ENCODE measurements at places on chromosomes 5 and 9.

GRCh38 chr5:14593326-14594021 lies 11.9 kb downstream of the OTULINL start:
- DNase-seq = no peak

DNA sequence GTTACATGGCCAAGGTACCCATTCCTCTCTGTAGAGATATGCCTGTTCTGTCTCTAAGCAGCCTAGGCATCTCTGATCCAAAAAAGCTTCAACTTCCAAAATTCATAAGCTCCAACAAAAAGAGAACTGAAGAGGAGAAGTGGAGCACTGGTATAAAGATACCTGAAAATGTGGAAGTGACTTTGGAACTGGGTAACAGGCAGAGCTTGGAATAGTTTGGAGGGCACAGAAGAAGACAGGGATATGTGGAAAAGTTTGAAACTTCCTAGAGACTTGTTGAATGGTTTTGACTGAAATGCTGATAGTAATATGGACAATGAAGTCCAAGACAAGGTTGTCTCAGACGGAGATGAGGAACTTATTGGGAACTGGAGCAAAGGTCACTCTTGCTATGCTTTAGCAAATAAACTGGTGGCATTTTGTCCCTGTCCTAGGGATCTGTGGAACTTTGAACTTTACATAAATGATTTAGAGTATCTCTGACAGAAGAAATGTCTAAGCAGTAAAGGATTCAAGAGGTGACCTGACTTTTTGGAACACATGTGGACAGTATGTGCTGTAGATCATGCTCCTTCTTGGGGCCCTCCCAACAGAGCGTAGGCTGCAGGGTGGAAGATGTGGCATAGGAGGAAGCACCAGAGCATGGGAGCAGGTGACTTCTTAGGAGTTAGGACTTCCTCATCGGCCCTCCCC lies 162.2 kb upstream of the TRIM32 start:
- DNase-seq = no peak

- DNase-seq = no peak
Observed at GRCh38 chr9:120315154-120315553, 264.8 kb downstream of the CDK5RAP2 start.

DNA sequence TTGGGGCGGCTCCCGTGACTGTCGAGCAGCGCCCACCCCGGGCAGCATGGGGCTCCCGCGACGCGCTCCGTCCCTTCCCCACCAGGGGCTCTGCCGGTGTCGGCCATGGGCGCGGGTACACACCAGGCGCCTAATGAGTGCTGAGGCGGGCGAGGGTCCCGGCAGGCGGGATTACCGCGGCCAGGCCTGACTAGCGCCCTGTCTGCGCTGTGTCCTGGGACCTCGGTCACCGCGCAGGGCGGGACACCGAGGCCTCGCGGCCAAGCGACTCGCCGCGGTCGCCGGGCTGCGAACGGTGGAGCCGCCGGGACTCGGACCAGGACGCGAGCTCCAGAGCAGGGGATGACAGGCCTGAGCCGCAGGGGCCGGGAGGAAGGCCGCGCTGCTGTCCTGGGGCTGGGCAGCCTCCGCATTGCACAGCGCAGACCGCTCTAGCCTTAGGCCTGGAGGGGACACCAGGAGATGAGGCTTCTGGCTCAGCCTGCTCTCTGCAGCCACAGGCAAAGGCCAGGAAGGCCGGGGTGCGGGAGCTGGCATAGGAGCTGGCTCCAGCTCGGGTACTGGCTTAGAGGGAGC lies 14.1 kb downstream of the LCN10 start:
- no peak for DNase-seq

GRCh38 chr9:34592895-34593601 lies 3.5 kb upstream of the CNTFR start:
- peak; percentile 60 for DNase-seq

GRCh38 chr9:16593746-16594145 lies 276.7 kb downstream of the BNC2 start:
- DNase-seq = no peak

DNA sequence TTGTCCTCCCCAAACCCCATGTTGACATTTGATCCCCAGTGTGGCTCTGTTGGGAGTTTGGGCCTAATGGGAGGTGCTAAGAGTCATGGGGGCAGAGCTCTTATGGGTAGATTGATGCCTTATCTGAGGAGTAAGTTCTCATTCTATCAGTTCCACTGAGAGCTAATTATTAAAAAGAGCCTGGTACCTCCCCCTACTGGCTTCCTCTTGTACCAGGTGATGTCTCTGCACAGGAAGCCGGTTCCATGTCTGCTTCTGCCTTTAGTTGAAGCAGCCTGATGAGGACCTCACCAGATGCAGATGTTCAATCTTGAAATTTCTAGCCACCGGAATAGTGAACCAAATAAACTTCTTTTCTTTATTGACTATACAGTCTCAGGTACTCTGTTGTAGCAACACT lies 10.8 kb downstream of the GABRB2 start:
- peak; percentile 33 for DNase-seq

DNA sequence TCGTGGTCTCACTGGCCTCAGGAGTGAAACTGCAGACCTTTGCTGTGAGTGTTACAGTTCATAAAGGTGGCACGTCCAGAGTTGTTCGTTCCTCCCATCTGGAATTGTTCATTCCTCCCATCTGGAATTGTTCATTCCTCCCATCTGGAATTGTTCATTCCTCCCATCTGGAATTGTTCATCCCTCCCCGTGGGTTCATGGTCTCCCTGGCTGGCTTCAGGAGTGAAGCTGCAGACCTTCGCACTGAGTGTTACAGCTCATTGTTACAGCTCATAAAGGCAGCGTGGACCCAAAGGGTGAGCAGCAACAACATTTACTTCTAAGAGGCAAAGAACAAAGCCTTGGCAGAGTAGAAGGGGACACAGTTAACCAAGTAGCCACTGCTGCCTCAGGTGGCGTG lies 69.1 kb downstream of the GCNT1 start:
- DNase-seq = no peak

DNA sequence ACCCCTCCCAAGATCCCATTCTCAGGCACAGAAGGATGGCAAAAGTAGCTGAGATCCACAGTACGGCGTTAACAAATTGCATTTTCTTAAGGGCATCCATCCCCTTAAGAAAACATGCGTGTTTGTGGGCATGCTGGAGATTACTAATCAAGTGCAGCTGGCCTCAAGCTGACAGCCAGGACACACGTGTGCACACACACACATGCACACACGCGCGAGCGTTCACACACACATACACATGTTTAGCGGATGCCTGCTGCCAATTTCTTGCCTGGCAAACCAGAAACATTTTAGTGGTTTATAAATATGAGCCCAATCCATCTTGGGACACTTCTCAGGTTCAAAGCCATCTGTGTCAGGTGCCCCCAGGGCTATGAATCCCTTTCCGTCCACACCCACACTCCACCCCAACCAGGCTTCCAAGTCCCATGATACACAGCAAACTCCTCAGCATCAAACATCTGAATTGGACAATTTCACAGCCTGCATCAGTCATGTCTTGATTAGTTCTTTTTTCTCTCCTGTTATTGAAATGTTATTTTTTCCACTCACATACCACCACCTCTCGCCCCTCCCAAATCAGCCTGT lies 23.5 kb upstream of the SMIM23 start:
- DNase-seq = no peak

DNA sequence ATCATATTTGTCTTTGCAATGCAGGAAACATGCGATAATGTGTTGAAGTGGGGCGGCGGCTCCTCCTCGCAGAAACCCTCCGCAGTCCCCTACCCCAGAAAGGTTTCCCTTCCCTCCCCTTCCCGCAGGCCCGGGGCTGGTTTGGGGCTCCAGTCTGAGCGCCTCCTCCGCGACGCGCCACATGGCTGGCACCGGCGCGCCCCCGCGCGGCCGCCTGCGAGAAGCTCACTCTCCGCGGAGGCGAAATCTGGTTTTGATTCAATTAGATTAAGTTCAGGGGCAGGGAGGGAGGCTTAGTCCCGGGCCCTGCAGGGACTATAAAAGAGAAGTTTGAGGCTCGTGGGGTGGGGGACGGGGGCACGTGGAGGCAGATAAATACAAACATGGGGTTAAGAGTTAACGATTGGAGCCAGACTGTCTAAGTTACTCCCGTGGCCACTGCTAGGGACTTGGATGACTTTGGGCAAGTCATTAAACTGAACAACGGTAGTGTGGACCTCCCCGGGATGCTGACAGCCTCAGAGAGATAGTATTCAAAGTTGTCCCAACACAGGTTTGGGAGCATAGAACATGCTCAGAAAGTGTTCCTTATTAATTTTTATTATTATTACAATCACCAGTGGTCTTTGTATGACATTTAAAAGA lies 69.4 kb downstream of the MSX2 start:
- peak; percentile 85 for DNase-seq

- no peak for DNase-seq
Observed at GRCh38 chr5:59829386-59829785, 64.1 kb downstream of the PDE4D start.

GRCh38 chr9:92138157-92138959 lies 23.1 kb upstream of the SPTLC1 start:
- DNase-seq = peak; percentile 87

GRCh38 chr5:116605310-116606070 lies 30.9 kb upstream of the SEMA6A start:
- DNase-seq = no peak

- DNase-seq = no peak
Observed at GRCh38 chr5:147406636-147407035, 103.2 kb downstream of the DPYSL3 start.

DNA sequence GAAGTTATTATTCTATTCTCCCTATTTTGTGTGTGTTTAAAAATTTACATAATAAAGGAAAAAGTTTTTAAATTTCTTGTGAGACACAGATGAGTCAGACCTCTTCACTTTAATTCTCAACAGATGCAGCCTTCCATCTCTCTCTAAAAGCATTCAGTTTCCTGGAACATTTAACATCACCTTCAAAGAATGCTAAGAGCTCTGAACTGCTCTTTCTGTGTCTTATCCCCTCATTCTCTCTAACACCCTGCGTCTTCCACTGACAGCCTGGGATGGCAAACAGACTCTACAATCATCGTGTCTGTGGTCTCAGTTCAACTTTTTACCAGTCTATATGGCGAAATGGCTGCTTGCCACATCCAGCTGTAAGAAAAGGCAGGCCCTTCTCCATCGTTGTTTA lies 173.0 kb downstream of the HINT1 start:
- peak; percentile 62 for DNase-seq

DNA sequence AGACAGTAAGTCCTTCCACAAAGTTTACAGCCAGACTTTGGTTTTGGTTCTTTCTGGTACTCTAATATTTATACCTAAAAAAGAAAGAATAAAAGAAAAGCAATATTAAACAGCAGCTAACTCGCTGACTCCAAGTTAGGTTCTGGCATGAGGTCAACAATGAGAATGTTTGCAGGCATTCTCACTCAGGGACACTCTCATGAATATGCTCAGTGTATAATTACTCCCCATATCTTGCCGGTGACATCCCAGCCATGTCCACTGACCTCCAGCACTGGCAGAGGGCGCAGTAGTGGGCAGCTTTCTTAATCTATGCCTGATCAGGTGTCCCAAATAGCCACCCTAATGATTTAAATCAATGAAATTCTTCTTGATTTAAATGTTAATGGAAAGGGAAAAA lies 151.5 kb downstream of the BNC2 start:
- DNase-seq = no peak

DNA sequence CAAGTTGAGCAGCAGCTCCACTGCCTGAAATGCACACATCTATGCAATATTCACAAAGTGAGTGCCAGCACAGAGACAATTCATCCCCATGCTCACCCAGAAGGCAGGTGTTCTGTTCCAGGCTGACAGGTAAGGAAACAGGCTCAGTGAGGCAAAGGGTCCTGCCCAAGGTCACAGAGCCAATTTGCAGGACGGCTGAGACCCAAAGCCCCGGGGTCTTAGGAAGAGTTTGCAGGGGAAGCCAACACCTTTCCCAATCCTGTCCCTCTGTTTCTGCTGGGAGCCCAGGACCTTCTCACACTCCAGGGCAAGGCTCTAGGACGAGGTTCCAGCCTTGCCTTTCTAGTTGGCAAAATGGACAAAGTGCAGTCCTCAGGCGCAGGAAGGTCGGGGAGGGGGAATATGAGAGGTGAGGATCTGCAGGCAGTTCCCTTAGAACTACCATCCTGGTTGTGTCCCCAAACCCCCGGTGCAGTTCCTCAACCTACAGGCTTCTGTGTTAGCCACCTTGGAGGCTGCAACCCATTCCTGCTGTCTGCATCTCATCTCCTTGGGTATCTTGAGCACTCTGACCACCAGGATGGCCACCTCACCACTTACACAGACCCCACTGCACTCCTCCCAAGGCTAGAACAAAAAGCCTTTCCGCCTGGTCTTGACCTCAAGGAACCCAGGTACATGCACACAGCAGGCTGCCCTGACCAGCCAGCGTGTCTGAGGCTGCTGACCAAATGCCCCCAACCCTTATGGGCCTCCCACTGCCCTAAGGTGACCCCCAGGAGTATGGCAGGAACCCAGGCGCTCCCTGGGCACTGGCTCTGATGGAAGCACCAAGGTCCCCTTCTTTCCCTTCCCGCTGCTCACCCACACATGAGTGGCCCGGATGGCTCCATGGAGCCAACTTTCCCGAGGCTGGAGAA lies 1.9 kb upstream of the BRD3 start:
- no peak for DNase-seq

DNA sequence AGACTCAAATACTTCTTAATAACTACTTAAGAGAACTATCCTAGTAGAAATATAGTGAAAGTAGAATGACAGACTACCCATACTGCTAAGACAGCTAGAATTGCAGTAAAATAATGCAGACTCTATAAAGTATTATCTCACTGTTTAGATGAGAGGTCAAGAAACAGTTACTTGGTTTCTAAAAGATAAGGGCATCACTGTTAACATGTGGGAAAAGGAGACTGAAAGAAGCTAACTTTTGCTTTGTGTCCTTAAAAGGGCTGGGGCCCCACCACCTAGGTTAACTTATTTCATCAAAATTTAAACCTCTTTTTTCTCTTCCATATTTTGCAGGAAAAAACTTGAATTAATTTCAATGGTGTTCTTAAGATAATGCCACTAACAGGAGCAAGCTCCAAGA lies 204.3 kb downstream of the CNTLN start:
- DNase-seq = no peak

DNA sequence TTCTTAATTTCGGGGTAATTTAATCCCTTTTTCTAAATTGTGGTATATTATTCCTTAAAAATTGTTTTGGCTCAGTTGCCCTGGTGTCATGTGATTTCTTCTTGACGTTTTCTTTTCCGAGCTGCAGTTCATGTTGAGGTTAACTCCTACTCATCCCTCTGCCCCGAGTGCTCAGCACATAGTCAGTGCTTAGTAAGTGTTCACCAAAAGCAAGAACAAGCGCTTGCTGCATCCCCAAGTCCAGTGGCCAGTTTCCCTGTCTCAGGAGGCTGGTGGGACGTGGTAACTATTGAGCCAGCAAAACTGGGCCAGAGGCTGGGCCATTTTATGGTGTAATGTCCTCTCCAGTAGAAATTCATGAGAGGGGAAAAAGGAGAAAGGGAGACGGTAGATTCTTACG lies 23.3 kb downstream of the TRIO start:
- no peak for DNase-seq

GRCh38 chr5:57414857-57415256 lies 67.8 kb downstream of the ACTBL2 start:
- no peak for DNase-seq

- DNase-seq = no peak
Observed at GRCh38 chr9:89488131-89488530, 9.8 kb downstream of the SEMA4D start.

GRCh38 chr5:81626524-81626923 lies 124.4 kb downstream of the SSBP2 start:
- DNase-seq = peak; percentile 62

- DNase-seq = no peak
Observed at GRCh38 chr5:15522187-15522520, 22.2 kb downstream of the FBXL7 start.

GRCh38 chr5:107272509-107272908 lies 398.2 kb downstream of the EFNA5 start:
- no peak for DNase-seq

Data from hepatocyte (in vitro differentiated cells).